Neural crest cell (in vitro differentiated cells): ENCODE measurements at places on chromosomes 6 and 20.

DNA sequence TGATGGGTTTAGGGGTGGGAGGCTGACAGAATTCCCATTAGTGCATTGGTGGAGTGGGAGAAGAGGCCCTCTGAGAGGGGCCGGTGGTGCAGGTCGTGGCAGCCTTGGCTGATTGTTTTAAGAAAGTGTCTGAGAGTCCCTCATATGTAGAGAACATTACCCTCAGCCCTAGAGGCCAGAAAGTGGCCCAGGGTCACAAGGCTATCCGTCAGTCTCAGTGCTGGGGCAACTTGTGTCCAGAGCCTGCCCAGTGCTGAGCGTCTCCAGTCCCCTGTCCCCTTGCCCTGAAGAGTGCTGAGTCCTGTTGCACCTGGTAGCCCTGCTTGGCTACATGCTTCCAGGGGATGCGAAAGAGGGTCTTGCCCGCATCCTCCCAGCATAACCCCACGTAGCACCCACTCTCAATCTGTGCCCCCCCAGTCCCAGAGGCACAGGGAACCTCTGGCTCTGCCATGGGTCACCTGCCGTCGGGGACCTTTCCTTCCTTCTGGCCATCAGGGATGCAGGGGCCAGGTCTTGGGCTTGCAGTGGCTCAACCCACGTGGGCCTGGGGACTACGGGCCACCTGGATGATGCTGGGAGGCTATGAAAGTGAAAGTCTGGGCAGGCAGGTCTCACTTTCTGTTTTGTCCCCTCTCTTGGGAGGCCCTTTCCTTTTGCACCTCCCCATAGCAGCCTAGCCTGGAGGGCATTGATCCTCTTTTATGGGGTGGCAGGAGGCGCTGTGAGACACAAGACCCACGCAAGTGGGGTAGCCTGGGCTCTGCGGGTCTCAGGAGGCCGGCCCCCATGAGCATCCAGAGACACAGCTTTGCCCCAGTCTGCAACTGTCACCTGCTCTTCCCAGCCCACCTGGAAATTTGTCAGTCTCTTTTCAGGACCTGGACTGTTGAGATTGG is 12.2 kb downstream of the DUSP15 start:
- H3K4me3 ChIP-seq = peak overlapping the region; percentile 27
- peaks cover 28% of the 10 kb centered on the region for H3K27me3 ChIP-seq
- H3K36me3 ChIP-seq = no peaks in the 10 kb centered on the region
- H3K27ac ChIP-seq = no peak overlapping the region
- H3K4me1 ChIP-seq = peaks cover 24% of the 10 kb centered on the region

DNA sequence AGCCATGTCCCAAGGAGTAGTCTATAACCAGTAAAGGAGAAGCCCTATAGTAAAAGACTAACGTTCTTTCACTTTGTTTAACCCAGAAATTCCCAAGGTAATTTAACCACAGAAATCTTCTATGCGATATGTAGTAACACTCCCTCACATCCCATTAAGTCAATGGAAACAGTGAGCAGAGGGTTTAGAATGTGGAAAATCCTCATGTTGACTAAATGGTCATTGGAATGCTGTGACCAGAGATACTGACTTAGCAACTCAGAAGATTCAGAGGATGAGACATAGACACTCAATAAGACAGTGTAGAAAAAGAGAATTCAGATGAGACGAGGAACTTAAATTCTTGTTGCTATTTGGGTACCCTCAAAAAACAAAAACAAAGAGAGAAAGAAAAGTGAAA is 562.2 kb upstream of the NOX3 start:
- no peak overlapping the region for H3K4me3 ChIP-seq
- no peak for DNase-seq
- H3K27ac ChIP-seq = no peak overlapping the region
- H3K36me3 ChIP-seq = no peaks in the 10 kb centered on the region
- H3K27me3 ChIP-seq = no peaks in the 10 kb centered on the region
- no peaks in the 10 kb centered on the region for H3K4me1 ChIP-seq

DNA sequence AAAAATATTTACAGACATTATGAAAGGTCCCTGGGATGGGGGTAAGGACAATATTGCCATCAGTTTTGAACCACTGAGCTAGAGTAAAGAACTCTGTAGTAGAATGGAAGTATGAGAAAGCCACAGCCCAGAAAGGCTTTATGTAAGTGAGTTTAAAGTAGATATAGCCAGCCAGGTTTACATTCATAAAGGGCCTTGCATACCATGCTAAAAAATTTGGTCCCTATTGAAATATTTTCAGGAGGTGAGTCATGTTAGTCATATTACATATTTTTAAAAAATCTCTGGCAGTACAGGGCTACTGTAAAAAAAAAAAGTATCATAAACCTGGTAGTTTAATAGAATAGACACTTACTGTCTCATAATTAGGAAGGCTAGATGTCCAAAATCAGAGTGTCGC is 3.5 kb downstream of the ZKSCAN8 start:
- H3K27ac ChIP-seq = no peak overlapping the region
- peaks cover 31% of the 10 kb centered on the region for H3K36me3 ChIP-seq
- peak overlapping the region; percentile 1 for H3K4me3 ChIP-seq
- peaks cover 28% of the 10 kb centered on the region for H3K4me1 ChIP-seq
- no peak for DNase-seq

- peaks cover 15% of the 10 kb centered on the region for H3K4me1 ChIP-seq
- peak overlapping the region; percentile 13 for H3K27ac ChIP-seq
- H3K36me3 ChIP-seq = no peaks in the 10 kb centered on the region
- no peak for DNase-seq
- no peak overlapping the region for H3K4me3 ChIP-seq
Observed at GRCh38 chr6:7502743-7503142, 38.7 kb upstream of the DSP start.

DNA sequence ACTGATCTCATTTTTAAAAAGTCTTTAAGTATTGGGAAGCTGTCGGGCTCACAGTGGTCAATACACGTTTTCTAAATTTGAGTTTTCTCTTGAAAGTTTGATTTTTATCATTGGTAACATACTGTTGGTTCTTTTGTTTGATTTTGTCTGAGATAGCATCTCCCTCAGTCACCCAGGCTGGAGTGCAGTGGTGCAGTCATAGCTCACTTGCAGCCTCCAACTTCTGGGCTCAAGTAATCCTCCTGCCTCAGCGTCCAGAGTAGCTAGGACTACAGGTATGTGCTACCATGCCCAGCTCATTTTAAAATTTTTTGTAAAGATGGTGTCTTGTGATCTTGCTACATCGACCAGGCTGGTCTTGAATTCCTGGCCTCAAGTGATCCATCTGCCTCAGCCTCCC is 9.1 kb downstream of the PPARD start:
- no peaks in the 10 kb centered on the region for H3K27me3 ChIP-seq
- H3K36me3 ChIP-seq = peaks cover 32% of the 10 kb centered on the region
- H3K4me1 ChIP-seq = peaks cover 8% of the 10 kb centered on the region
- no peak for DNase-seq
- H3K27ac ChIP-seq = no peak overlapping the region

- H3K27me3 ChIP-seq = no peaks in the 10 kb centered on the region
- H3K4me3 ChIP-seq = no peak overlapping the region
Observed at GRCh38 chr6:124882579-124883393, 79.5 kb upstream of the RNF217 start.

- H3K4me3 ChIP-seq = no peak overlapping the region
- DNase-seq = no peak
- H3K4me1 ChIP-seq = peaks cover 13% of the 10 kb centered on the region
- H3K27ac ChIP-seq = peak overlapping the region; percentile 67
- H3K27me3 ChIP-seq = no peaks in the 10 kb centered on the region
Observed at GRCh38 chr20:14223806-14224205, 113.6 kb downstream of the FLRT3 start.

GRCh38 chr6:116450185-116450710 is 10.9 kb upstream of the CALHM6 start:
- no peaks in the 10 kb centered on the region for H3K27me3 ChIP-seq
- DNase-seq = no peak
- H3K4me3 ChIP-seq = no peak overlapping the region
- peaks cover 5% of the 10 kb centered on the region for H3K4me1 ChIP-seq
- no peak overlapping the region for H3K27ac ChIP-seq

GRCh38 chr6:68343901-68344300 is 291.2 kb upstream of the ADGRB3 start:
- no peaks in the 10 kb centered on the region for H3K27me3 ChIP-seq
- H3K36me3 ChIP-seq = no peaks in the 10 kb centered on the region
- peak; percentile 22 for DNase-seq
- no peak overlapping the region for H3K4me3 ChIP-seq

- H3K36me3 ChIP-seq = peaks cover 4% of the 10 kb centered on the region
- H3K4me1 ChIP-seq = no peaks in the 10 kb centered on the region
- no peak for DNase-seq
- no peak overlapping the region for H3K27ac ChIP-seq
Observed at GRCh38 chr20:52244702-52245101, 53.1 kb upstream of the ZFP64 start.

- peaks cover 64% of the 10 kb centered on the region for H3K4me1 ChIP-seq
- H3K27ac ChIP-seq = peak overlapping the region; percentile 99
- no peak for DNase-seq
- peak overlapping the region; percentile 88 for H3K4me3 ChIP-seq
- H3K27me3 ChIP-seq = no peaks in the 10 kb centered on the region
- no peaks in the 10 kb centered on the region for H3K36me3 ChIP-seq
Observed at GRCh38 chr20:50113420-50114224, 672 bp upstream of the UBE2V1 start.

GRCh38 chr6:12066297-12066696 is 54.2 kb downstream of the HIVEP1 start:
- H3K36me3 ChIP-seq = no peaks in the 10 kb centered on the region
- no peak overlapping the region for H3K4me3 ChIP-seq
- peaks cover 18% of the 10 kb centered on the region for H3K4me1 ChIP-seq
- DNase-seq = no peak

- no peak for DNase-seq
- H3K4me1 ChIP-seq = peaks cover 49% of the 10 kb centered on the region
- H3K27me3 ChIP-seq = no peaks in the 10 kb centered on the region
- peaks cover 9% of the 10 kb centered on the region for H3K36me3 ChIP-seq
- H3K4me3 ChIP-seq = no peak overlapping the region
Observed at GRCh38 chr6:139853302-139853992, 479.0 kb upstream of the CITED2 start.

GRCh38 chr6:116971959-116972358 is 94.9 kb downstream of the RFX6 start:
- H3K4me3 ChIP-seq = no peak overlapping the region
- no peaks in the 10 kb centered on the region for H3K36me3 ChIP-seq
- peaks cover 33% of the 10 kb centered on the region for H3K27me3 ChIP-seq
- no peak overlapping the region for H3K27ac ChIP-seq

DNA sequence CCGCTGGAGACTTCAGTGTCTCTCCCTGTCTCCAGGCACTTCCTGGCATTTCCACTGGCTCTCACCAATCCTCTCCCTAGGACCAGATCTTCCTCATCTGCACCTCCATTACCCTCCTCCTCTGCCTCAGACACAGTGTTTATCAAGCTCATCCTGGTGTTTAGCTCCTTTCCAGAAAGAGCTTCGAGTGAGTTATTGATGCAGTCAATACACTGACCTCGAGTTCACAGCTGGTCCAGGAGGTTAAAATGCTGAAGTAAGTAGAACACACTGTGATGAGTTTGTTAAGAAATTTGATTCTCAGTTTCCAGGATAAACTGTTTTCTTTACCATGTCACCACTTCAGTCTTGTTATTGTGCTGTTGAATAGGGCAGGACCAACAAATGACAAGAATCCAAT is 42.1 kb upstream of the ARMC2 start:
- peaks cover 17% of the 10 kb centered on the region for H3K4me1 ChIP-seq
- H3K4me3 ChIP-seq = no peak overlapping the region
- no peaks in the 10 kb centered on the region for H3K27me3 ChIP-seq
- no peaks in the 10 kb centered on the region for H3K36me3 ChIP-seq
- no peak for DNase-seq

DNA sequence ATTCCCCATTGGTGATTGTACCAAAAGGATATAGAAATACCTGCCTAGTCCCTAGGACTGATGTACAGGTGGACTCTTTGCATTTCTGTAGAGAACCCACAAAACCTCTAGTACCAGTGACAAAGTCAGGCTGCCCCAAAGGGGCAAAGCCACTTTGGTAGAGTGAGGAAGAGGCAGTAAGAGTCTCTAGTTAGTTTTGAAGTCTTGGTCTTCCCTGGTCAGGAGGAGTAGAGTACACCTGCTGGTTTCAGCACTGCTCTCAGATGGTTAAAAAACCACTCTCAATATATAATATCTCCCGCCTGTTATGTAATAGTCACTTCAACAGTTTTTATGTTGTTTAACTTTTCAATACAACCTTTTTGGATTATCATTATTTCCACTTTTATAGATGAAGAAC is 344.9 kb downstream of the CDKAL1 start:
- DNase-seq = no peak
- H3K4me1 ChIP-seq = peaks cover 25% of the 10 kb centered on the region
- peak overlapping the region; percentile 10 for H3K27ac ChIP-seq
- no peaks in the 10 kb centered on the region for H3K27me3 ChIP-seq
- peaks cover 3% of the 10 kb centered on the region for H3K36me3 ChIP-seq

GRCh38 chr20:1334761-1335160 is 5.8 kb upstream of the SDCBP2 start:
- no peak overlapping the region for H3K27ac ChIP-seq
- H3K36me3 ChIP-seq = no peaks in the 10 kb centered on the region
- no peak for DNase-seq
- peak overlapping the region; percentile 23 for H3K4me3 ChIP-seq

- no peak overlapping the region for H3K4me3 ChIP-seq
- no peaks in the 10 kb centered on the region for H3K36me3 ChIP-seq
- no peak overlapping the region for H3K27ac ChIP-seq
- DNase-seq = peak; percentile 14
- H3K27me3 ChIP-seq = peaks cover 93% of the 10 kb centered on the region
- no peaks in the 10 kb centered on the region for H3K4me1 ChIP-seq
Observed at GRCh38 chr6:29792123-29793035, 35.2 kb upstream of the HLA-G start.

DNA sequence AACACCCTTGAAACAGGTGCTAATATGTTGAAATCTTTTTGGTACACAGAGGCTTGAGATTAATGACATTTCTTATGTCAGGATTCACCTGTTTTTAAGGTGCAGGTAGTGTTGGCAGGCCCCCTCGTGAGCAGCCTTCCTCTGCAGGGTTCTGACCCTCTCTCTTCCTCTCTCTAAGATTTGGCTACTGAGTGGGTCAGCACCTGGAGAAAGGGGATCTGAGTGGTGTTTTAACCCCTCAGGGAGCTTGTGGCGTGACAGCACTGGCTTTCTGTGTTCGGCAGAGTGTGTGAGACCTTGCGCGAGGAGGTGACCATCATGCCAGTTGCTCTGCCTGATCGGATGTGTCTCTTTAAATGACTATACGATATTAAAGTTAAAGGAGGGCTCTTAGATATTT is 37.1 kb downstream of the HIVEP1 start:
- no peak overlapping the region for H3K4me3 ChIP-seq
- no peaks in the 10 kb centered on the region for H3K27me3 ChIP-seq
- no peaks in the 10 kb centered on the region for H3K36me3 ChIP-seq
- peaks cover 6% of the 10 kb centered on the region for H3K4me1 ChIP-seq

- H3K4me1 ChIP-seq = peaks cover 58% of the 10 kb centered on the region
- no peak overlapping the region for H3K4me3 ChIP-seq
- no peak for DNase-seq
- no peak overlapping the region for H3K27ac ChIP-seq
- H3K36me3 ChIP-seq = peaks cover 11% of the 10 kb centered on the region
Observed at GRCh38 chr6:156864557-156864956, 87.4 kb downstream of the ARID1B start.

DNA sequence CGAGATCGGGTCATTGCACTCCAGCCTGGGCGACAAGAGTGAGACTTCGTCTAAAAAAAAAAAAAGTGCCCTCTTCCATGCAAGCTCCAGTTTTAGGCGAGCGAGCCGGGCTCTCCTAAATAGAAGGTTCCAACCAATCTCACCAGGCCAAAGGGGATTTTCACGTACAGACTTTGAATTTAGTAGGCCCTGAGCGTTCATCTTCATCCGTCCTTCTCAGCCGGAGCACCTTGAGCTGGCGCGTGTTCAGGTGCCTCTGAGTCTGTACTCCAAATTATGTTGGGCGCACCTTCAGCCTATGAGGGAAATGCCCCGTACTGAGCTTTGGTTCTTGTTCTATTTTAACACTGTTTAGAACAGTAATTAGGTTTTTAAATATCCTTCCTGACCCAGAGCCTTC is 817 bp upstream of the TAP2 start:
- H3K27ac ChIP-seq = no peak overlapping the region
- peaks cover 4% of the 10 kb centered on the region for H3K36me3 ChIP-seq
